ENCODE measurements at places on chromosomes 1 and 21.

DNA sequence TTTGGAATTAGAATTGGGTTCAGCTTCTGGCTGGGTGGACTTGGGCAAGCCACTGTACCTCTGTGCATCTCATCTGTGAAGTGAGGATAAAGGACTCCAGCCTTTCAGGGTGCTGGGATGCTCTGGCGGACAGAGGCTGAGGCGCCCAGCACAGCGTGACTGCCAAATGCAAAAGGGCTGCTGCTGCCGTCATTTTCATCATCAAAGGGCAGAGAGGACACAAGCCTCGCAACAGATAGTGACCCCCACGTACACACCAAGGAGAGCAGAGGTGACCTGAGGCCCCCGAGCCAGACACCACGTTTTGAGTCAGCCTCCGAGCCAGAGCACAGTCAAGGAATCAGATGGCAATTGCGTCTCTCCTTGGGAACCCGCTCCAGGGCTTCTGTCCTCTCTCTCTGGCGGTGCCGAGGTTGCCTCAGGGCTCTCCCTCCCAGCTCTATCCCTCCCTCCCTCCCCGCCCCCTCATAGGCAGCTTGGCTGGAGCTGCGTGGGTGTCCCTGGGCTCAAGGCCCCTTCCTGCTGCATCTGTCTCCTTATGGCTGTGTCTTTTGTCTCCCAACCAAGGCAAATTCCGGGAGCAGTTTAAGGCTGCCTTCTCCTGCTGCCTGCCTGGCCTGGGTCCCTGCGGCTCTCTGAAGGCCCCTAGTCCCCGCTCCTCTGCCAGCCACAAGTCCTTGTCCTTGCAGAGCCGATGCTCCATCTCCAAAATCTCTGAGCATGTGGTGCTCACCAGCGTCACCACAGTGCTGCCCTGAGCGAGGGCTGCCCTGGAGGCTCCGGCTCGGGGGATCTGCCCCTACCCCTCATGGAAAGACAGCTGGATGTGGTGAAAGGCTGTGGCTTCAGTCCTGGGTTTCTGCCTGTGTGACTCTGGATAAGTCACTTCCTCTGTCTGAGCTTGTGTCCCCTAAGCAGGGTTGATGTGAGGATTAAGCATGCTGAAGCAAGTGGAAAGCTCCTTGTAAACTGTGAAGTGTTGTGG is 9.0 kb downstream of the HCRTR1 start:
- DNase-seq: no peak

GRCh38 chr1:221302357-221302756 is 423.1 kb downstream of the HLX start:
- DNase-seq: no peak

- DNase-seq: no peak
Measured at GRCh38 chr1:180277476-180278193, 47.6 kb downstream of the LHX4 start.

DNA sequence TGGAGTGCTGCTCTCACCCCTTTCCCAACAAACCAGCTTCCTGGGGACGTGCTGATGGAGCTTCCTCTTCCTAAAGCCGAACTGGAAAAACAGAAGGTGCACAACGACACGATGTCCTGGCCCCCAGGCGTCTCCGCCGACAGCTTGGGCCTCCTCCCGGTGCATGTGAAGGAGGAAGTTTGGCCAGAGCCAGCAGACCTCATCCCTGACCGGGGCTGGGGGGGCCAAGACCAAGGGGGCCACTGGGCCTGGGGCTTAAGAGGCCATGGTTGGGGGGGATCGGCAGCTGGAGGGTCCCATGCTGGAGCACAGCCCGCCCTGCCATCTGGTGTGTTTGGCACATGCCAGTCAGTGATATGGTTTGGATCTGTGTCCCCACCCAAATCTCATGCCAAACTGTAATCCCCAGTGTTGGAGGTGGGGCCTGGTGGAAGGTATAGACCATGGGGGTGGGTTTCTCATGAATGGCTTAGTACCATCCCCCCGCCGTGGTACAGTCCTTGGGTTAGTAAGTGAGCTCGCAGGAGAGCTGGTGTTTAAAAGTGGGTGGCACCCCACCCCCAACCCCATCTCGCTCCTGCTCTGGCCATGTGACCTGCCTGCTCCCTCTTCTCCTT is 6.4 kb downstream of the HES4 start:
- DNase-seq: no peak

DNA sequence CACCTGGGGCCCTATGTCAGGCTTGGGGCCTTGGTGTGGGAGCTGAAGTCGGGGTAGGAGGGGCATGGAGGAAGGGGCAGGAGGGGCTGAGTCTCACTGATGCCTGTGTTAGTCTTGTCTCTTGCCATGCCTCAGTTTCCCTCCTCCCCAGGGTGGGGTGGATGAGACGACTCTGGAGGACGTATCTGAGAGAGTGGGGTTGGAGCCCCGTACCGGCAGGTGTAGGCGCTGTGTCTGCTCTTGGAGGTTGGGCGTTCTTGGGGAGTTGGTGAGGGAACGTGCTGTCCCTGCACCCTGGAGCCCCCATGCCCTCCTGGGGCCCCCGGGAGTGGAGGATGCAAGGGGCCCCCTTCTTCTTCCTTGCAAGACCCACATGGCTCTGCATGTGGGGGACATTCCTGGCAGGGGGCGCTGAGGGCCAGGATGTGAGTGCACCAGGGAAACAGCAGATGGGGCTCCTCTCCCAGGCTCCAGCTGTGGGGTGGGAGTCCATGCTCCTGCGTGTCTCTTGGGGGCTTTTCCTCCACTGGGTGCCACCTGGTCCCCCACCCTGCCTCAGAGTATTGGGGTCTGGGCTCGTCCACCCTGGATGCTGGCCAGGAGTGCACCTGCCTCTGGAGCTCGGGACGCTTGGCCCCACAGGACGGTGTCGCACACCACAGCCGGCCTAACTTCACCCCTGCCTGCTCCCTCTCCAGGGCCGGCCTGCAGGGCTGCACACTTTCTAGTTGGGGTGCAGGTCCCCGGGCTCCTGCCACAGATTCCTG is 1.4 kb upstream of the TNFRSF14 start:
- no peak for DNase-seq

DNA sequence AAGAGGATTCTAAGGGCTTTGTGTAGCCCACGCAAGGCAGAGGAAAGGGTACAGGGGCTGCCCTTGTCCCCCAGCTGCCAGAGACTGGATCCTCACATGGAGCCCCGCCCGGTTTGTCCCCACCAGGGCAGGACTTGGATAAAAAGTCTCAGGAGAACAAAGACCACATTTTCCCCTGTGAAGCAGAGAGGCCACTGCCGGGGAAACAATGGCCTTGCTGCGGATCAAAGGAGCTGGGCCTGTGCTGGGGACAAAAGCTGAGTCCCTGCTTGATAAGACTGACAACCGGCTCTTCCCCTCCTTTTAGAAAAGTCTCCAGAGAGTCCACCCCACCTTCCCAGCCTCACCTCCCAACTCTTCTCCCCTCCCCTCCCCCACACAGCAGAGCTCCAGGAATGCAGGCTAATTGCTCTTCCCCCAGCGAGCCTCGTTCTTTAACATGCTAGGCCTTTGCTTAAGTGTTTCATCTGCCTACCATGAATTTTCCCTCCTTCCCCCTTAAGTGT is 142.4 kb downstream of the PLPP3 start:
- no peak for DNase-seq

- DNase-seq: no peak
Measured at GRCh38 chr1:119806489-119806888, 4.8 kb downstream of the REG4 start.

- DNase-seq: no peak
Measured at GRCh38 chr1:22487781-22488180, 36.1 kb downstream of the ZBTB40 start.

- DNase-seq: peak; percentile 55
Measured at GRCh38 chr1:118990513-118991152, 2.5 kb upstream of the TBX15 start.

- no peak for DNase-seq
Measured at GRCh38 chr21:15732290-15732995, 2.7 kb downstream of the USP25 start.

DNA sequence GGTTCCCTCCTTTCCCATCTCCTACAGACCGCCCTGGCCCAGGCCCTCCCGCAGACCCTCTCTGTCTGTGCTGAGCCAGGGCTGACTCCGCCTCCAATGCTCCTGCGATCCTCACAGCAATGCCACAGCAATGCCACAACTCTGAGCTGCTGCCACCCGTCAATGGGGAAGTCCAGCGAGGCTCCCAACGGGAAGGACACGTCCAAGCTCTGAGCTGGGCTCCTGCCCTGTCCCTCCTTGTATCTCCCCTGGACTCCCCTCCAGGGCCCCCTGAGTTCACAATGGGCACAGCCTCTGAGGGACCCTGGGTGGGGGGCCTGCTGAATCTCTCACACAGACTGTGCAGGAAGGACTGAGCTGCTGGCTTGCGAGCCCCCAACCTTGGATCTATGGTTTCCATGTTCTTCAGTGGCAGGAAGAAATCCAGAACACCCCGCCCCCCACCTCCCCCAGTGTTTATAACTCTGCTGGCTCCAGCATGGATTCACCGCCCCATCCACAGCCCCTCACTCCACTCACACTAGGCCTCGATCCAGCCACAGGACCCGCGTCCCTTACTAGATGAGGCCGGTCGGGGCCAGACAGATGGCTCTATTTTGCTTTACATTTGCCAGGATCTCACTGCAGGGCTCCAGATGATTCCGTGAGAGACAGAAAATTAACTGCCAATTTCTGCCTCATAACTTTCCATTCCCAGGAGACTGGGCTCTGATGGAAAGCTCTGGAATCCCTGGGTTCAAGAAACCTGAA is 338.0 kb downstream of the MATN1 start:
- DNase-seq: no peak

- DNase-seq: no peak
Measured at GRCh38 chr1:167016100-167016750, 27.1 kb downstream of the MAEL start.

- no peak for DNase-seq
Measured at GRCh38 chr1:31142406-31142805, 76.9 kb upstream of the PUM1 start.

- no peak for DNase-seq
Measured at GRCh38 chr1:56229186-56229585, 350.2 kb downstream of the PLPP3 start.

DNA sequence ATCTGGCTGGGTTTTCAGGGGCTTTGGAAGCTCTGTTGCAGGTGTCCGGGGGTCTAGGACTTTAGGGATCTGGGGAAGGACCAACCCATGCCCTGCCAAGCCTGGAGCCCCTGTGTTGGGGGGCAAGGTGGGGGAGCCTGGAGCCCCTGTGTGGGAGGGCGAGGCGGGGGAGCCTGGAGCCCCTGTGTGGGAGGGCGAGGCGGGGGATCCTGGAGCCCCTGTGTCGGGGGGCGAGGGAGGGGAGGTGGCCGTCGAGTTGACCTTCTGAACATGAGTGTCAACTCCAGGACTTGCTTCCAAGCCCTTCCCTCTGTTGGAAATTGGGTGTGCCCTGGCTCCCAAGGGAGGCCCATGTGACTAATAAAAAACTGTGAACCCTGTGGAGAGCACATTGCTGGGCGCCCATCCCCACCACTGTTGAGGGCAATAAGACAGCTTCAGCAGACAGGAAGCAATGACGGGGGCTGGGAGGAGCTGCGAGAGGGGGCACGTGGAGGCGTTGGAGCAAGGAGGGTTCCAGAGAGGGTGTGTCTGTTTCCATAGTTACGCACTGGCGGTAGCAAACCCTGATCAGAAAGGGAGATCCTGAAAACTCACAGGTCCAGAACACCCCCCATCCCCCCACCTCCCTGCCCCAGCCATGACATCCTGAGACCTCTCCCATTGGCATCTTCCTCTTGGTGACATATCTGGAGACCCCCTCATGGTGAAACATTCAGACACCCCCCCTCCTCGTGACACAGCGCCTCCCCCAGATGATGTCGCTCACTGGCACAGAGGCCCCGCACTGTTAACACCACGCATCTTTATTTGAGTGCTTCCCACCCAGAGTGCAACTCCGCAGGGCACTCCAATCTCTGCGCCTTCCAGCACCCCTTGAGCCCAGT is 8.4 kb downstream of the MYBPH start:
- no peak for DNase-seq

DNA sequence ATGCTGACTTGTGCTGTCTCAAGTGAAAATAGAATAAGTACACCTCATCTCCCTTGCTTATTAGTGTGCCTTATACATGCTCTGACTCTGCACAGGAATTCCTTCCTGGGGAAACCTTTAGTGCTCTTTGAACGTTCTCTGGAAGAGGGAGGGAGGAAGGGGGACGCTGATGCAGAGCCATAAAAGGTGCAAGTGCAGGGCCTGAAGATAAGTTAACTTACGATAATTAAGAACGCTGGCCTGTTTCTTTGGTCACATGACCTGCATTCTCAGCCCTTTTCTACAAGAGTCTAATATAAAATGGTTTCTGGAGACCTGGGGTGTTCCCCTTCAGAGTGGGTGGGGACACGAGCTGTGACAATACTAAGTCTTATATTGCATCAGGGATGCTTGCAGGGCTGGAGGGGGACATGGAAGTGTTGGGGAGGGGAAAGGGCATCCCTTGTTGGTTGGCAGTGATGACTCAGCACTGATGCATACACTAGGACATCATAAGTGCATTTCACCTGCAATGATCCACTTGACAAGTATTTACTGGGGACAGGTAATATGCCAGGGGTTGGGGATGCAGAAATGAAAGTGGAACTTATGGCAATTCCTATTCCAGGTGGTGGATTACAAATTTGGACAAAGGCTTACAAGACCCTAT is 26.3 kb upstream of the KIAA0040 start:
- DNase-seq: no peak

GRCh38 chr1:63915121-63915520 is 141.3 kb downstream of the ROR1 start:
- no peak for DNase-seq

DNA sequence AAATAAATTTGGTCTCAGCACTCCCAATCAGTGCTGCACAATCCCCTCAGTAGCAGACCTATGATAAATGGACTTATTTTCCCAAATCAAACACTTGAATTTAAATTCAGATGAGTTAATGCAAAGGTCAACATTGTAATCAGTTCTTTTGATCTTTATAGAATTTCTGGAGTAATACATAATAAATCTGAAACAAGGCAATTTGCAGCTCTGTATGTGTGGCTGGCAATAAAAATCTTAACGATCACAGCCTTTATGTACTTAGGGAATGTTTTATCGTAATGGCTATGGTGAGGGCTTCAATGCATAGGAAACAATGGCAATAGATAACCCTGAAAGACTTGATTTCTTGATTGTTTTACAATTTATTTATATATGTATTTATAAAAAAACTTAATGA is 91.4 kb downstream of the GPATCH2 start:
- DNase-seq: no peak

GRCh38 chr21:37075214-37075770 is 2.2 kb downstream of the TTC3 start:
- DNase-seq: no peak

DNA sequence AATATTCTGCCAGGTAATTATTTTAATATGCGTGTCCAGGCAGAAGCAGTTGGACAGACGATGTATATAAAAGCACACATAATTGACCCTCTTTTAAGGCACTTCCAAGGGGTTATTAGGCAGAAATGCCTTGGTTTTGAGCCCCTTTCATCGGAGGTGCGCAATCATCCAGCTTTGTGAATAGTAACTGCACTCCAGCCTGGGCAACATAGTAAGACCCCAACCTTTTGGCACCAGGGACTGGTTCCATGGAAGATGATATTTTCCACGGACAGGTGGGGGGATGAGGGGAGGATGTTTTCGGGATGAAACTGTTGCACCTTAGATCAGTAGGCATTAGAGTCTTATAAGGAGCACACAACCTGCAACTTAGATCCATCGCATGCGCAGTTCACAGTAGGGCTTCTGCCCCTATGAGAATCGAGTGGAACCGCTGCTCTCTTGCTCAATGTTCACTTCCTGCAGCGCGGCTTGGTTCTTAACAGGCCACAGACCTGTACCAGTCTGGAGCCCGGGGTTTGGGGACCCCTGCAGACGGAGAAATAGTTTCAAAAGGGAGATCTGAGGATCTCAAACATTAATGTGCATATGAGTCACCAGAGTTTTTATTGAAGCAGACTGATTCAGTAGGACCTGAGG is 1.8 kb upstream of the MCOLN2 start:
- no peak for DNase-seq

GRCh38 chr21:40947713-40948112 is 100.8 kb upstream of the DSCAM start:
- no peak for DNase-seq

All from hindlimb muscle (tissue), 1 donor.